ENCODE measurements at places on chromosomes 1 and 21.

DNA sequence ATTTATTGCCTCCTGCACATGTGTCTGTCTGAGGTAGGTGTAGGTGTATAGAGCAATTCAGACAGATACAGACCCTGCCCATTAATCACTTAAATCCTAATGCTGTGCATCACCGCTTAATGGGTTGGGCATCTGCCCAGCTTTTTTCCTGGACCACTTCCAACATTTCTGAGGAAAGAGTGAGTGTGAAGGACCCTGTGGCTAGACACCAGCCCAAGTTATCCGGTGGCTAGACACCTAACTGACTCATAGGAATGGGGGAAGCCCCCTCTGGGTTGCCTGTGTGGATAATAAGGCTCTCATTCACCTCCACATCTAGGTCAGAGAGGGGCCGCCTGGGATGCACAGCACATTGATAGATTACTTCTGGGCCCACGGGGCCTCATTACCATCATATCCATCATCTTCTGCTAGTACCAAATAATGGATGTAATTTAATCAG lies 121.1 kb upstream of the RAVER2 start:
- peak; percentile 13 for DNase-seq
- H3K36me3 ChIP-seq = no peaks in the 10 kb centered on the region
- no peak overlapping the region for H3K4me3 ChIP-seq
- peaks cover 19% of the 10 kb centered on the region for H3K4me1 ChIP-seq
- H3K27ac ChIP-seq = no peak overlapping the region

DNA sequence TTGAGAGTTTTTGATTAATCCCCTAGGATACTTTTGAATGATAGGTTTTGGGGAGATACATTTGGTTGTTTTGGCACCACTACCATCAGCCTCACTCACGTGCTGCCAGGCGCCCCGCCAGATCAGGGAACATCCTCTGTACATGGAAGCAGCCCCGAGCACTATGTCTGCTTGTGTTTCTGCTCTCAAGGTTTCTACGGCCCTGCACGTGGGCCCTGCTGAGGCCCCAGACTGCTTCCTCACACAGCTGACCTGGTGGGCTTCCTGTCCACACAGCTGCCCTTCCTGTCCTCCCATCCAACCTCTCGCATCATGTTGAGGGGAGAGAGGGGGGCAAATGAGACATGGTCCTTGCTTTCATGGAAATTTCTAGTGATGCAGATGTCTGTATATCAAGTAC lies 20.0 kb downstream of the ADARB1 start:
- H3K36me3 ChIP-seq = no peaks in the 10 kb centered on the region
- no peak for DNase-seq
- no peaks in the 10 kb centered on the region for H3K27me3 ChIP-seq
- no peak overlapping the region for H3K4me3 ChIP-seq
- H3K27ac ChIP-seq = peak overlapping the region; percentile 74

DNA sequence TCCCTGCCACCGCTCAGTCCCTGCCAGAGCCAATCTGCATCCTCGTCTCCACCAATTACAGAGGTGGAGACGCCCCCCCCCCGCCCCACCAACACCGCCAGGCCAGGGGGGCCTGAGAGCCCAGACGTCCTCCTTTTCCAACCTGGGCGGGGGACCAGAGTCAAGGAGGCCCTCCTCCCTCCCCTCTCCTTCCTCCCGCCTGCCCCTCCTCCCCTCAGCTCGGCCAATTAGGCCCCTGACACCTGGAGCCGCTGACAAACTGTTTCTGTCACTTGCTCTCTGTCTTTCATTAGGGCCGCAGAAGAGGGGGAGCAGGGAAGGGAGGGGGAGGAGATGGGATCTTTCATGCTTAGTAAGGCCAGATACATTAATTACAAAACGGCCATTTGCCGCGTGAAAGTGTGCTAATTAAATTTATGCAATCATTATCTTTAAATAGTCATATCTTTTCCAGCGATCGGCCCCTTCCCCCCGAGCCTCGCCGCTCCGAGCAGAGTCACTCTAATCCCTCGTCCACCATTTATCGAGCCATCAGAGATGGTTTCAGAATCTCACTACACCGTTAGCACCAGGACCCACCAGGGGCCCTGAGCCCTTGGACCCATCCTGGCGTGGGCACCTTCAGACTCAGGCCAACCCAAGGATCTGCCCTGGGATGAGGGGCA lies 94.7 kb downstream of the PAX7 start:
- H3K27ac ChIP-seq = no peak overlapping the region
- no peaks in the 10 kb centered on the region for H3K36me3 ChIP-seq
- H3K4me1 ChIP-seq = no peaks in the 10 kb centered on the region
- no peaks in the 10 kb centered on the region for H3K27me3 ChIP-seq
- DNase-seq = no peak
- H3K4me3 ChIP-seq = no peak overlapping the region

GRCh38 chr1:222785529-222785928 lies 29.3 kb upstream of the DISP1 start:
- no peak overlapping the region for H3K27ac ChIP-seq
- no peaks in the 10 kb centered on the region for H3K36me3 ChIP-seq
- H3K27me3 ChIP-seq = no peaks in the 10 kb centered on the region
- no peak for DNase-seq
- H3K4me1 ChIP-seq = peaks cover 38% of the 10 kb centered on the region

- H3K36me3 ChIP-seq = no peaks in the 10 kb centered on the region
- DNase-seq = no peak
- H3K4me1 ChIP-seq = no peaks in the 10 kb centered on the region
- H3K4me3 ChIP-seq = no peak overlapping the region
- H3K27me3 ChIP-seq = no peaks in the 10 kb centered on the region
Measured at GRCh38 chr21:23008601-23009202, 2010.5 kb downstream of the NCAM2 start.

GRCh38 chr1:154423304-154423987 lies 18.3 kb downstream of the IL6R start:
- H3K4me1 ChIP-seq = peaks cover 36% of the 10 kb centered on the region
- H3K4me3 ChIP-seq = no peak overlapping the region
- H3K27me3 ChIP-seq = no peaks in the 10 kb centered on the region
- no peak for DNase-seq
- H3K36me3 ChIP-seq = no peaks in the 10 kb centered on the region
- H3K27ac ChIP-seq = peak overlapping the region; percentile 64

Data from lung (tissue), 17 donors.